ENCODE measurements at places on chromosomes 4 and X.
A peak's percentile ranks its signal among the peaks of the same experiment; 100 is the strongest.

- DNase-seq: no peak
These were observed 51.8 kb downstream of the LDB2 start for GRCh38 chr4:16846540-16847117.

DNA sequence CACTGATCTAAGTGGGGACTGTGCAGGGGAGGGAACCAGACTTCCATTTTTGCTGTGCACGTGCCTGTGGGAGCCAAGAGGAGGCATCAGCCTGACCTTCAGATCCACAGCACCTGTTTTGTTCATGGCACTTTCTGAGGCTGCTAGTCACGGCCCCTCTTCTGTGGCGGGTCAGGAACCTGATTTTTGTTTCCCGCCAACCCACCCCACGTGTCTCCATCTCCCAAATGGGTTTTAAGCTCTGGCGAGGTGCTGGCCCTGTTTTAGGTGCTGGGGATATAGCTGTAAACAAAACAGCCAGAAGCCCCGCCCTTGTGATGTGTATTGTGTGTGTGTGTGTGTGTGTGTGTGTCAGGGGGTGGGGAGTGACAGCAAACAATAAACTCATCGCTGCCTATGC, 60.4 kb upstream of the GRPEL1 start:
- DNase-seq: no peak

- no peak for DNase-seq
These were observed 279.0 kb downstream of the CFAP47 start for GRCh38 chrX:36198575-36198974.

DNA sequence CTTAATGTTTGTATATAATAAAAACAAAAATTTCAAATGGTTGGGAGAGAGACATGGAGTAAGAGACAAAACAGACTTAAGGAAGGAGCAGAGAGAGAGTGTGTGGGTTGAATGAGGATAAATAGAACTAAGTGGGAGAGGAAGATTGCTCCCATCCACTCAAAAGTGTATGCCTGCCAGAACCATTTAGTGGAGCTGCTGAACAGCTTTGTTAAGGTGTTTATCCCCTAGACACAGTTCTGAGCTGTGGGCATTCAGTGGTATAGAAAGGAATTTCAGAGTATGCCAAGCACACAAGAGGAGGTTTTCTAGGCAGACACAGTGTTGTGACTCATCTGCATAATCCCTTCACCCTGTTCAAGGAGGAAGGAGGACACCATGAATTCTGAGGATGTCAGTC, 508.6 kb upstream of the EPHA5 start:
- no peak for DNase-seq

DNA sequence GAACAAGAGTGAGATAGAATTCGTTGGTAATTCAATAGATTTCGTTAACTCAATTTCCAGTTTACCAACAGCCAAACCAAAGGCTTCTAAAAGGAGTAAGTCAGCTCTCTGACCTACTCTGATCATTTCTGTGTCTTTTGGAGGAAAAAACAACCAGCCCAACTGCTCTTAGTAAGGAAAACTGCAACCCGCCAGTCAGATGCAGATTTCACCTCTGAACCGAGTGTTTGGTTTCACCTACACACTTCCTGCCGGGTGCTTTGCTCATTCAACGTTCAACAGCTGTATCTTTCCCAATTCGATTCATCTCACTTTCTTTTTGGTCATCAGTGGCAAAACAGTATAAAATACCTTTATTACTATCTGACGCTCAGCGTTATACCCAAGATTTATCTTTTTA, 24.5 kb downstream of the TMSB4X start:
- no peak for DNase-seq

- peak; percentile 8 for DNase-seq
These were observed 3.4 kb downstream of the GABRA2 start for GRCh38 chr4:46386570-46386969.

DNA sequence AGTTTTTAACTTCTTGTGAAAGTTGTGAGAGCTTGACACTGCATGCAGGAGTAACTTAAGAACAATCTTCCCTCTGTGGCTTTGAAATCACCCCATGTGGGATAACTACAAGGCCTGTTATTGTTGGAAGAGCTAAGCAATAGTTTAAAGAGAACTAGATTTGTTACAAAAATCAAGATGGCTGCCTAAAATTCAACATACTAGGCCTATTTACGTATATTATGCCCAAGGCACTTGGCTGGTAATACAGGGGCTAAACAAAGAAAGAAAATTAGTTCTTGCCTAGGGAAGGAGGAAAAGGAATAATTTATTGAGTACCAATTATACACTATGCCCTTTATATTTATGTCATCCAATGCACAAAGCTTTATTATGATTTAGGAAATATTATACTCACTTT, 36.1 kb downstream of the DMD start:
- no peak for DNase-seq

- DNase-seq: peak; percentile 25
These were observed 57.3 kb upstream of the SLIT2 start for GRCh38 chr4:20194123-20195013.

GRCh38 chr4:40316782-40317635, 18.1 kb upstream of the CHRNA9 start:
- DNase-seq: peak; percentile 73

GRCh38 chrX:53190363-53190960, 34.5 kb downstream of the KDM5C start:
- DNase-seq: no peak

DNA sequence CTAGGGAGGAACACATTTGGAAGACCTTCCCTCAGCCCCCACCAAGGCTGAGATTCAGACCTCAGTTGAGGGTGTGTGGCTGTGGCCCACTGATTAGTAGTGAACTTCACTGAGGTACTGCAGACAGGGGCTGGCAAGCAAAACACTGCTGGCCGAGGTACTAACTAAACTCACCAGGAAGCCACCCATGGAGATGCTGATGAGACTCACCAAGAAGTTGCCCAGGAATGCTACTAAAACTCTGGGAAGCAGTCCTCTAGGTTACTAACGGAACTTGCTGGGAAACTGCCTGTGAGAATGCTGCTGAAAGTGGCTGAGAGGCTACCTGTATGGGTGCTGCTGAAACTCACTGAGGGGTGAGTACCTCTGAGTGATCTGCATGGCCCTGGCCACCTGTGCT, 372.4 kb upstream of the RPS6KA3 start:
- no peak for DNase-seq

GRCh38 chr4:7680731-7681130, 246.0 kb upstream of the PSAPL1 start:
- DNase-seq: no peak

DNA sequence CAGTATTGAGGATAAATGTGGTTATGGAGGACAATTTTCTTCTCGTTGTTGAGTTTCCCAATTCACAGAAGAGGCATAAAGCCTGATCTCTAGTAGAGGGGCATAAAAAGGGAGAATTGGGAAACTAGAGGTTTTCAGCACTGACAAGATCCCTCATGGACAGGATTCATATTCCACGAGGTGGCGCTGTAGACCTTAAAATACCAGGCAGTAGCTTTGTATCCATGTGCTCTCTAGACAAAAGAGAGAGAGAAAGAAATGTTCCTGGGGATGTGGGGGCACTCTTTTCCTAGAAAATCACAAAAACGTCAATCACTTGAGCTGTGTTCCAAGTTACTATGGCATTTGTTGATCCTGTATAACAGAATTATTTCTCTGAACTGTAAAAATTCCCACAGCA, 128.3 kb downstream of the MAGEE1 start:
- no peak for DNase-seq

DNA sequence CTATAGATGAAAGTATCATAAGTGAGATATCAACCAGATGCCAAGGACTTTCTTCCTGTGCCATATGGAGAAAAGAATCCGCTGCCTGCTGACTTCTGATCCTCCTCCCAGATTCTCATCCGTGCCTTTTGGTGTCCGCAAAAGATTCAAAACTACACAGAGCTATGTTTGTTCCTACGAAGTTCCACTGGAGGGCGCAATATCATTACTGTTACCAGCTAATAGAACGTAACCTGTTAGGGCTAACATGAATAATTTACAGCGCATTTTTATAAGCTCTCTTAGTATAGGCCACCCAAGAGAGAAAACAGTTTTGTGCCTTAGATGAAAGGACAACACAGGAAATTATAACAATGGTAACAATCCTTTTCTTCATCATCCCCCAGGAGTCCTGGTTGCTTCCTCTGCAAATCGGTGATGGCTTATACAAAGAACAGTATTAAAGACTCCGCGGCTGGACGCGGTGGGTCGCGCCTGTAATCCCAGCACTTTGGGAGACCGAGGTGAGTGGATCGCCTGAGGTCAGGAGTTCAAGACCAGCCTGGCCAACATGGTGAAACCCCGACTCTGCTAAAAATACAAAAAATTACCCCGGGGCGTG, 22.8 kb upstream of the CENPVL3 start:
- DNase-seq: peak; percentile 9

GRCh38 chr4:52196606-52197130, 145.6 kb downstream of the SPATA18 start:
- no peak for DNase-seq
